NCI-H1436 treated with DMSO at 0.1 percent for 48 hours (cell line): ENCODE measurements at places on chromosomes 12 and 14.

DNA sequence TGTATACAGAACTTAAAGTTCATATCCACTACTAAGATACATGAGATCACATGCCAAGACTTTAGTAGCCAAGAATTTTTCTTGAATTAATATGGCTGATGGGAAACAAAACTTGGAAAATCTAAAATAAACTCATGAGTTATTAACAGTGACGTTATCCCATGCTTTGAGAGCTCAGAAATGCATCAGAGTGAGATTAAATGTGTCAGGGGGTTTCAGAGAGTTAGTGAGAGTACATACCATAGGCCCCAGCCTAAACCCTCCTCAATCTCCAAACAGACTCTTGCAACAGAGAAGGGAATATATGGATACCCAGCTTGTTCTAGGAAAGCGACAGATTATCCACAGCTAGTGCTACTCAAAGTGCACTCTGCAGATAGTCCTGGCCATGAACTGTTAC is 19.3 kb downstream of the SLC35F4 start:
- no peak for DNase-seq

- DNase-seq = no peak
Observed at GRCh38 chr12:108668542-108668941, 34.8 kb upstream of the SELPLG start.

- no peak for DNase-seq
Observed at GRCh38 chr14:32564596-32564995, 235.5 kb downstream of the AKAP6 start.

DNA sequence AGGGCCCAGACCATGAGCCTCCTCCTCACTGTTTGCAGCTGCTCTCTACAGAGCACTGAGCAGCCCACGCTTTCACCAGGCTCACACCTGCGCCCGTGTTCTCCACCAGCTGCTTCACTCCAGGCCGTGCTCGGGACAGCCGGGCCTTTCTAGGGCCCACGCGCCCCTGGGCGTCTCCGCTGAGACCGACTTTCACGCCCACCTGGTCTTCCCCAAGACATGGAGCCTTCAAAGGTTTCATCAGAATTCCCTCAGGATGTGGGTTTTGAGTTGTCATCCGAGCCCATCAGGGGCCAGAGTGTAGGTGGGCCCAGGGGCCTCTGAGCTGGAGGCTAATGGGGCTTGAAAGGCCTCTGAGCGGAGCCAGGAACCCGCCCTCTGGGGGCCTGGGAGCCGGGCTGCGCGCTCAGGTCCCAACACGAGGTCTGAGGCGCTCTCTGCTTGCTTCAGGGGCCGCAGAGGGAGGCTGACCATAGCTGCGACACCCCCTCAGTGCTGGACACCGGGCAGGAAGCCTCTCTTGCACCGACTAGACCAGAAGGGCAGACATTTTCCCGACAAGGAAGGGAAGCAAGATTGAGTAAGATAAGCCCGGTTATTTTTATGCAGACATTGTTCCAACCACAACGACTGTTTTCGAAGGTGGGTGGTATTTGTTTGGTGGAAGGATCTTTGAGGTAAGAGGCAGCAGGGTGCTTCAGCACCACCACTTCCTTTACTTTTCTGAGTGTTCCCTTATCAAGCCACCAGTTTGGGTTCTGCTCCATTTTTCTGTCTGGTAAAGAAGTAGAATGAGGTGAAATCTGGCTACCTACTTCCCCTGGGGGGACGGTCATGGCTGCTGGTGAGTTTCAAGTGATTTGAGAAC is 125.0 kb upstream of the FUT8 start:
- DNase-seq = no peak

DNA sequence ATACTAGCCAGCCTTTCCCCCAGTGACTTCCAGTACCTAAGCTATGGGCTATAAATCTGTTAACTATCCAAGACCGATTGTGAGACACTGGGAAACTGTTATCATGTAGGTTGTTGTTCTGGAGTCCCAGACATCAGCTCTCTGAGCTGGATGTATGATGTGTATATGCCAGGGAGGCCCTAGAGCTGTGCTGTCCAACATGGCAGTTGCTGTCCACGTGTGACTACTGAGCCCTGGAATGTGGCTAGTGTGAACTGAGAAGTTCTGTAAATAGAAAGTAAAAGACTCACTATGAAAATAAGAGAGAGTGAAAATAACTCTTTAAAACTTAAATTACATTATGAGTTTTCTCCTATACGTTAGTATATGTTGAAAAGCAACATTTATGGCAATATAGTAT is 755.8 kb upstream of the FBXO33 start:
- no peak for DNase-seq

- no peak for DNase-seq
Observed at GRCh38 chr12:111761099-111761498, 5.6 kb upstream of the ALDH2 start.

DNA sequence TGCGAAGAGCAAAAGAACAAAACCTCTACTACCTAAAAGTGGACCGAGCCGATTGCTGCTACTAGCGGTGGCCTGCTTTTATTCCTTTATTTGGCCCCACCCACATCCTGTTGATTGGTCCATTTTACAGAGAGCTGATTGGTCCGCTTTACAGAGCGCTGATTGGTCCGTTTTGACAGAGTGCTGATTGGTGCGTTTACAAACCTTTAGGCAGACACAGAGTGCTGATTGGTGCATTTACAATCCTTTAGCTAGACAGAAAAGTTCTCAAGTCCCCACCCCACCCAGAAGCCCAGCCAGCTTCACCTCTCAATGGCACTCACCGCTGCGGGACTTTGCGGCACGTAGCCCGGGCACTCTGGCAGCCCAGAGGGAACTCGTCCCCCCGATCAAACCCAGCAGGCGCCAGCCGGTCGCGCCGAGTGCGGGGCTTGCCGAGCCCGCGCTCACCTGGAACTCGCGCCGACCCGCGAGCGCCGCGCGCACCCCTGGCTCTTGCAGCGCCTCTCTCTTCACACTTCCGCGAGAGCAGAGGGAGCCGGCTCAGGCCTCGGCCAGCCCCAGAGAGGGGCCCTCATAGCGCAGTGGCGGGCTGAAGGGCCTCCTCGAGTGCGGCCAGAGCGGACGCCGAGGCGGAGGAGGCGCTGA is 8.7 kb upstream of the FGD4 start:
- no peak for DNase-seq

DNA sequence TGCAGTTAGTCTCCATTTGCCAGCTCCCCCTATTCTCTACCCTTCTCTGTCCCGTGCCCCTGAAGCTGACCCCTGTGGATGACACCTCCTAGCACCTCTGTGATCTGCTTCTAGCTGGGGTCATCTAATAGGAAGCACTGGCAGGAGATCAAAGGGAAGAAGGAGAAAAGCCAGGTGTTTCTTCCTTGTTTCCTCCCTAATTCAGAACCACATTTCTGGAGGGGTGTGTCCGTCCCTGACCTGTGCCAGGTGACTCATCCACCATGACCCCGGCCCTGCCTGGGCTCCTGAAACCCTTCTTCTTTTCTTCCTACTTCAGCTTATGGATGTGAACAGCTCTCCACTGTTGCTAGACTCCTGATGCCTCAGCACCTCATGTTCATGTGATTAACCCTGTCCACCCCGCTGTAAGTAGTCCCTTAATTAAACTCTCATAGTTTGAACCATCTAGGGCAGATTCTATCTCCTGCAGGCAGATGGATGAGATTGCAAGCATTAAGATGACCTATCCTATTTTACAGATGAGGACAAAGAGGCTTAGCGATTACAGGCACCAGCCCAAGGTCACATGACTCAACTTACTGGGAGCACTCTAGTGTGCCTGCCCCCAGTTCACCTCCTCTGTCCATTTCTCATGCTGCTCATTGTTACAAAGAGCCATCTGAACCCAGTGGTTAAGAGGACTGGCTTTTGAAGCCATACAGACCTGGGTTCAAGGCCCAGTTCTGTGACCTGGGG is 770.5 kb downstream of the MED13L start:
- no peak for DNase-seq

- no peak for DNase-seq
Observed at GRCh38 chr14:101175731-101176534, 272.4 kb upstream of the RTL1 start.

DNA sequence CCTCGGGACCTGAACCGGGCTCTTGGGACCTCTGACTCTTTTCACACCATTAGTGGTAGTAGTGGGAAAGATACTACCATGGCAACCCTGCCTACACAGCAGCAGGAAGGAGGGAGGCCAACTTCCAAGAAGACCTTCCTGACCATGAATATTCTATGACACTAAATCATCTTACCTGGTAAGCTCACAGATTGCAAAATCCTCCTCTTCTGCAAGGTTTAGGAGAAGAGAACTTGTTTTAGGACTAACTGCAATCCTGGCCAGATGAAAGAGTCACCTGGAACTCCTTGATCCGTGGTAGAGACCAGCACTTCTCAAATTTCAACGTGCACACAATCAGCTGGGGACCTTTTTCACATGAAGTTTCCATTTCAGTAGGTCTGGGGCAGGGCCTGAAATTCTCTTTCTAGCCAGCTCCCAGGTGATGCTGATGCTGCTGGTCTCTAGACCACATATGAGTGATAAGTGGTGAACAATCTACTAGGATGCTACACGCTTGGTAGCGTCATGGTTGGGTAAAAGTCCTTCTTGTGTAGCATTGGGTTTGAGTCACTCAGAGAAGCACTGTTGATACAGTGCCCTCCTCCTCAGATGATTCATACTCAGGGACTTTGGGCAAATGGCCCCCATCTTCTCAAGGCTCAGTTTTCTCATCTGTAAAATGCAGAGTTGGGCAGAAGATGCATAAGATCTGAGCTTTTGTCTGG is 35.6 kb upstream of the FICD start:
- no peak for DNase-seq

GRCh38 chr12:84508851-84509260 is 403.7 kb downstream of the SLC6A15 start:
- DNase-seq = no peak

- no peak for DNase-seq
Observed at GRCh38 chr14:99816217-99816616, 23.0 kb downstream of the EML1 start.
